ENCODE measurements at places on chromosomes 16 and 17. TPM values are rescaled to one million over a fixed set of nuclear protein-coding genes. Genes with fewer than 3 reads are reported as not detected.

TEKT1 gene
- not detected for total RNA-seq

DNA sequence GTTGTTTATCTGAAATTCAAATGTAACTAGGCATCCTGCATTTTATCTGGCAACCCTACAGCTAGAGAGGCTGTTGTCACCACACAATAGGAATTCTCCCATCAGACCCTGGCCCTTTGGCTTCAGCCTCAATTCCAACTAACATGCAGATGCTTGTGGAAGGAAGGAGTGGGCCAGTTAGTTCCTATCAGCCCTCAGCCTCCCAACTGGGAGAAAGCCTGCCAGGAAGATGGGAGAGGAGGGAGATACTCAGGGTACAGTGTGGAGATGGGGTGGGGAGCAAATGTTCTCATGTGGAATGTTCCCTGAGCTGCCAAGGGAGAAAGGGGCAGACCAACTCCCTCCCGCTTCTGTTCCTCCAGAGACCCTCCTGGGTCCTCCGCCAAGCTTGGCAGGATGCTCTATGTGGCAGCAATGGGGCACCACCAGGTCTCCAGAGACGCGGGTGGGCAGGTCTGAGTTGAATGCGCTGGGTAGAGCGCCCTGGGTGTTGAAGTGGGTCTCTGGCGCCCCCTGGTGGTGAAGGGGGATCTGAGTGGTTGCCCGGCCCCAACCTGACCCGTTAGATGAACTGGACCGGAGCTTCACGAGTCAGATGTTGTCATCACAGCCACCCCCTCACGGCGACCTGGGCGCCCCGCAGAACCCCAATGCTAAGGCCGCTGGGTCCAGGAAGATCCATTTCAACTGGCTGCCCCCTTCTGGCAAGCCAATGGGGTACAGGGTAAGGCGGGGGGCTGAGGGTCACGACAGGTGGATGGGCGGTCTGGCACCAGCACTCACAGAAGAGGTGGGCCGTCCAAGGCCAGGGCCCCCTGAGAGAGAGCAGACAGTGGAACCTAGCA lies 15.2 kb downstream of the GALK1 start:
- peak; percentile 79 for DNase-seq

GUCY2D gene
- not detected for total RNA-seq

GRCh38 chr17:64662774-64663367 lies 764 bp upstream of the SMURF2 start:
- no peak for DNase-seq

STAT5A gene
- total RNA-seq = 0.74 TPM

DNA sequence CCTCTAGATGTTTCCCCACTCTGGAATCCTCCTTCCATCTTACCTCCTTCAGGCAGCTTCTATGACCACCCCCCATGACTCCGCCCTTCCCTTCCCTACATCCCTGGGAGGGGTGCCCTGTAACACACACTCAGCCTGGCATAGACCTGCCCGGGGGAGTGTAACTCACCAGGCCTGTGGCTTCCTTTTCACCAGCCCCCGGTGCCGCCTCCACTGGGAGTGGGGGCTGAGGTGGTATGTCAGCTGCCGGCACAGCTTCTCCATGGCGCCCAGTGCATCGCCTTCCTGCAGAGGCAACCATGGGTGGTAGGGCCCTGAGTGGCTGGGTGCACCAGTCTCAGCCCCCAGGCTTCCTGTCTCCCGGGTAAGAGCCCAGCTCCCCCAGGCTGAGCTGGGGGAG lies 32.3 kb downstream of the TRPV2 start:
- no peak for DNase-seq

GINS2 gene
- 20.9 TPM for total RNA-seq

All from progenitor cell of endocrine pancreas (in vitro differentiated cells).